Chondrocyte (in vitro differentiated cells): ENCODE measurements at places on chromosomes 16 and 17. TPM values are rescaled to one million over a fixed set of nuclear protein-coding genes. Genes with fewer than 3 reads are reported as not detected.

C17orf67 gene
- 1.5 to 1.8 TPM (median 1.6 TPM) in 3 replicates for total RNA-seq

TSPOAP1 gene
- 1.3 to 2.0 TPM in 2 of 3 replicates, not detected in the other for total RNA-seq

CCDC92B gene
- total RNA-seq: 0.07 TPM in 1 of 3 replicates, not detected in the others

HCRT gene
- total RNA-seq: not detected in 3 replicates

ZG16 gene
- total RNA-seq: not detected in 3 replicates
